MCF 10A (cell line): ENCODE measurements at places on chromosomes 2 and 18.

DNA sequence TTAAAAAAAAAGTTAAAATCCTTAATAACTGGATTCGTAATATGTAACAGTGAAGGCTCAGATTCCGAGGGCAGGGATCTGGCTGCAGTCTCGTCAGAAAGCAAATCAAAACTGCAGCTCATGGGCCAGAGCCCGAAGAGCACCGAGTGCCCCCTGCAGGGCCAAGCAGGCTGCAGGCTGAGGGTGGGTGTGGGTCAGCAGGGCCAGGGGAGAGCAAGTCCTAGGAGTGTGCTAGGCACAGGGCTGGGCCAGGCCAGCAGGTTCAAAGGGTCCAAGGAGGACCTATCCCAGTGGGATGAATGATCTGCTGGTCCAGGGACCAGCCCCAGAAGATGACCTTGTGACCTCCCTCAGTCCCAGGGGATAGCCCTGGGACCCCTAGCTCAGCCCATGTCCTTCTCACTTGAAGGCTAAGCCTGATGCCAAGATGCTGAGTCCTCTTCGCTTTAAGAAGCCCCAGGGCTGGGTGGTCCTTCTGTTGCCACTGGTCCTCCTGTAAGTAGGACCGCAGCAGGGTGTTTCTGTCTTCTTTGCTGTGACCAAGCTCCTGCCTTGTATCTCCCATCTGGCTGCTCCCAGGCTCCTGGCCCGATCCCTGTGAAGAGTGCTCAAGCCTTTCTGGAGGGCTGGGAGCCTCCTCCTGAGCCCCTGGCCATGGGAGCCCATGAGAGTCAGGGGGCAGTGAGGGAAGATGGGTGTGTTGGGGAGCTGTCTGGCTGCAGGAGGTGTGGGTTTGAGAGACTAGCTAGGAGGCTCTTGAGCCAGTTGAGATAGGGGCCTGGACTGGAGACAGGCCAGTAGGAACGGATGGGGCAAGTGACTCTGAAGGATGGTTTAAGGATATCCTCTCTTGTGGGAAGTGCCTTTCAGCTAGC is 150.7 kb downstream of the DYSF start:
- no peak for DNase-seq

DNA sequence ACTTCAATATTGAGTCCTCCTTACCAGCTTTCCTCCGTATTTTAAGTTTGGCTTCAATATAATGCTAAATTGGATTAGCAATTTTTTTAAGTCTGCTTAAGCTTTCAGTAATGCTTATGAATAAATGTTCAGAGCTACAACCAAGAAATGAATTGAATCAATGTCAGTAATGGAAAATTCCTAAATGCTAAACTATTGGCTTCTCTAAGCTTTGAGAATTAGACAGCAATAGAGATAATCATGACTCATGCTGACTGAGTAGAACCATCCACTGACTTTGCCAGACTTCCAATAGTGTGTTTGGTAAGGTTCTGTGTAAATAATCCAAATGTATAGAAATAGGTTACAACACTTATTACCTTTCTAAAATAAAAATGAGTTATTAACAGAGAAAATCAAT is 8.9 kb upstream of the PDE1A start:
- peak; percentile 5 for DNase-seq

- peak; percentile 70 for DNase-seq
Observed at GRCh38 chr2:216492597-216493333, 5.9 kb upstream of the RPL37A start.

- DNase-seq: peak; percentile 48
Observed at GRCh38 chr2:10329880-10330699, 27.4 kb downstream of the HPCAL1 start.
